ENCODE measurements at places on chromosomes 6 and 20.

- no peak for DNase-seq
Observed at GRCh38 chr6:167524261-167525111, 199.6 kb downstream of the TTLL2 start.

- no peak for DNase-seq
Observed at GRCh38 chr6:143872201-143872600, 7.9 kb downstream of the ZC2HC1B start.

GRCh38 chr6:42369568-42369967, 82.2 kb downstream of the TRERF1 start:
- no peak for DNase-seq

GRCh38 chr20:62978561-62978943, 26.0 kb downstream of the SLC17A9 start:
- DNase-seq = no peak

DNA sequence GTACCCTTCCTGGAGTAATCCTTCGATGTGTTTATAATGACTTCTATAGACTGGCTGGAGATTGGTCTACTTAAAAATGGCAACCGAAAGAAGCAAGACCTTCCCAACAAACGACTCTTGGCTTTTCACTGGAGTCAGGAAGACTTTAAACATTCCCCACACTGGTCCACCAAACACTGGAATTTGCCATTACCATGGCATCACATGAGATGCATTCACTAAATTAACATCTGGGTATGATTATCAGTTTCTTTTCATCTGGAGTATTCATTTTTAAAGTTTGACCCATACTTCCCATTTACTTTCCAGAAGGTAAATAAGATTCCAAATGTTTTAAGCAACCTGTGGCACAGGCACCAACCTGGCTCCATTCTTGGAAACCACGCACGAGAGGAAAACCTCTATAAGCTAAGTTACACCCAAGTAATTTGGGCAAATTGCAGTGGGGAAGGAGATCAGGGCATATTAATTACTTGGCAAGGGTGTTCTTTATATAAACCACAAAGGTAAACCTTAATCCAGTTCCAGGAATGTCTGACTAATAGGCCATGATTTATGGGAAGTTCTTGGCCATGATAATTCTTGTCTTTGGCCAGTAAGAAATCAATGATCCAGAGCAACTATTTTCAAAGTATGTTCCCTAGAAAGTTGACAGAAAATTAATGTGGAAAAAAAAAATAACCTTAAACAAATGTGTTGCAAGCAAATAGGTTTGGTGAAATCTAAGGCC, 190.0 kb upstream of the COL21A1 start:
- DNase-seq = no peak

DNA sequence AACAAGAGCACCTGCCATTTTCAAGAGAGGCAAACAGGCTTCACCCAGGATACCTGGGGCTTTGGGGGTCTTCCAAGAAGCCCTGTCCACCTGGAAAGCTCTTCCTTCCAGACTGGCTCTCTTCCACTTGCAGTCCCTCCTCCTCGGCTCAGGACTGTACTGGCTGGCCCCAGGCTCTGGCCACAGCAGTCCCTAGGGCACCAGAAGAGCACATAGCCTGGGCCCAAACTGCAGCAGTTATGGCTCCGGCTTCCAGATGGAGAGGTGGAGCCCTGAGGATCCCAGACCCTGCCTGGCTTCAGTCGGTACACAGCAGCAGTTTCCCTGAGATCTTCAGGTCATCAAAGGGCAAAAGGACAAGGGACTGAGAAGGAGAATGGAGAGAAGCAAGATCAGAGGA, 1.6 kb upstream of the SLC35B2 start:
- DNase-seq = no peak

GRCh38 chr6:37607944-37608343, 89.7 kb downstream of the MDGA1 start:
- DNase-seq = no peak

DNA sequence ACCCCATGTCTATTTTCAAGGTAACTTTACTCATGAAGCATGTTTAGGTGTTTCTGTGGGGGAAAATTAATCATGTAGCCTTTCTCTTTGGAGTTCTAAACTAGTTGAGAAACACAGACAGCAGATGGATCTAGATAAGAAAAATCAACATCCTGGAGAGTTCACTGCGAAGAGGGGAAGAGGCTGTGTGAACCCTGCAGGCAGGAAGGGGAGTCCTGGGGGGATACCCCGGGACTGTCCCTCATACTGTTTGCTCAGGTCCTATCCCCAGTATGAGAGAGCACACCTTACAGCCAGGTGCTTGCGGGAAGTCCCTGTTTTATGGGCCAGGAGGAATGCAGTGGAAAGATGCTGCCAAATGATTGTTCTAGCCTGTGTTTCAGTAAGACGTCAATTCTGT, 32.7 kb downstream of the CHMP4B start:
- DNase-seq = no peak

DNA sequence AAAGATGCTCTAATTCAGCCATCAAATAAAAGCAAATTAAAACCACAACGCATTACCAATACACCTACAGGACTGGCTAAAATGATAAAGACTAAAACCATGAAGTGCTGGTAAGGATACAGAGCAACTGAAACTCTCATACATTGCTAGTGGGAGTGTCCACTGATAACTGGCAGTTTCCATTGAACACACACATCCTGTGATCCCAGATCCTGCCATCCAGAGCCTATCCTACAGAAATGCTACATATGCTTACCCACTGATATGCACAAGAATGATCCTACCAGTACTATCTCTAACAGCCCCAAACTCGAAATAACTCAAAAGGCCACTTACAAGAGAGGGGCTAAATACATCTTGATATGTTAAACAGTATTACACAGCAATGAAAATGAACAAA, 81.0 kb downstream of the FYN start:
- no peak for DNase-seq

DNA sequence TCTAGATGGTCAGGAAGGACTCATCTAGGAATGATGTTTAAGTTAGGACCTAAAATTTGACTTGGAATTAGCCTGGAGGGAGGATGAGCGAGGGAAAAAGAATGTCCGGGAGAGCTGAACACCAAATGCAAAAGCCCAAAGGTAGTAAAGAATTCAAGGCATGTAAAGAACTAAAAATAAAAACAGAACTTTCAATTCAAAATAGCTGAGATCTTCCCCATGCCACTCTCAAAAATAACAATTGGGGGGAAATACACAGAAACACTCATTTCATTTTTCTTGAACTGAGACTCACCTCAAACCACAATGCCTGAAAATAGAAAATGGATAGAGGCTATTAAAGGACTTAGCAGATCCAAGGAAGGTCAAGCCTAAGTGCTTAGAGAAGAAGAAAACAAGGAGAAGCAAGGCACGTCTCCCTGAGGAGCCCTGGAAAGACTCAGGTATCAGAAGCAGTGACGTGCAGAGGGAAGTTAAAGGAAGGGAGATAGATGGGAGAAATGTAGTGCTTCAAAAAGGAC, 10.4 kb downstream of the PXT1 start:
- DNase-seq = no peak

DNA sequence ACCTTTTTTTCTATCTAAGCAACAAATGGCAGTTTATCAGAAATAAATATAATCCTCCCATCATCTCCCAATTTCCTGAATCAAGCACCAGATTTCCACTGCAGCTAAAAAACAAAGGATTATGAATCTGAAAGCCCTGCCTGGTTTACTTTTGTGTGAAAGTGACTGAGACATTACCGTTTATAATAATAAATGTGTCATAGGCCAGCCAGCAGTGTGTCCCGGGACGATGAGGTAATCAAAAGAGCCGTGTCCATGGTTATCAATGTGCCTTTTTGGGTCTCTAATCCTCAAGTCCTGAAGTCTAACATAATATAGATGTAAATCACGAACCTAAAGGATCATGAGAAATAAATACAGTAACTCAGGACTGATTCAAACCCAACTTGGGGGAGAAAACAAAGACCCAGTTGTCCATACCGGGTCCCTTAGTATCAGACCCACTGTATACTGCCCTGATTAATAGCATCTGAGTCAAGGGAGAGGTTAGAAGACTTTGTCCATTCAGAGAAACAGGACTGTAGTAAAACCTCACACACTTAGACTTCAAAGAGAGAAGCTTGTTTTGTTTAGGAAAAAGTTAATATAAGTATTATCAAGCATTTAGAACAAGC, 149.1 kb downstream of the SASH1 start:
- DNase-seq = no peak

GRCh38 chr6:51711876-51712275, 375.5 kb downstream of the PKHD1 start:
- DNase-seq = no peak

DNA sequence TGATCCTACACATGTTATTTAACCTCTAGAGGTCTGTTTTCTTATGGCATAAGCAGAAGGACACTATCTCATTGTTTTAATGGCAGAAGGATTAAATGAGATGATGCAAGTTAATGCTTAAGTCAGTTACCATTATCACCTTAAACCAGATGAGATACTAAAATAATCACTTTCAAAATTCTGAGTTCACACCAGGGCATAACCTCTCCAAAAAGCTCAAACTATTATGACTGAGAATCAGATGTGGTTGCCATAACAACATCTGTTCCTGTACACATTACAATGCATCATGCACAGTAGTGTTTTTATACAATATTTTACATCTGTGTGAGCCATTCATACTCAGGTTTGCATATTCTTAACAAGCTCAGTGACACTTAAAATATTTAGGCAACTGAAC, 10.2 kb downstream of the ADNP start:
- DNase-seq = no peak

GRCh38 chr6:10269814-10270472, 144.9 kb downstream of the TFAP2A start:
- DNase-seq = no peak

GRCh38 chr6:81722506-81723223, 29.8 kb downstream of the TENT5A start:
- DNase-seq = no peak

GRCh38 chr6:24720131-24720603, 1.2 kb upstream of the C6orf62 start:
- peak; percentile 75 for DNase-seq

DNA sequence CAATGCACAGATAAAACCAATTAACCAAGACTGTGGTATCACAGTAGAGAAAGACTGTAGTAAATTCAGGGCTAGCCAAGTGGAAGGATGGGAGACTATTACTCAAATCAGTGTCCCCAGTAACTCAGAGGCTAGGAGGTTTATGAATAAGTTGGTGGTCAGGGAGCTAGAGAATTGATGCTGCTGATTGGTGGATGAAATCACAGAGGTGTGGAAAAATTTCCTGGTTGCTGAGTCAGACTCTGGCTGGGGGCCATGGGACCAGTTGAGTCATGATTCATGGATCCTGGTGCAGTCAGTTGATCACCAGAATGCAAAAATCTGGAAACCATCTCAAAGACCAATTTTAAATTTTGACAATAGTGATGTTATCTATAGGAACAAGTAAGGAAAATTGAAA, 555.9 kb downstream of the C6orf118 start:
- DNase-seq = no peak

GRCh38 chr20:33263784-33264183, 19.2 kb upstream of the BPIFB1 start:
- DNase-seq = no peak

- no peak for DNase-seq
Observed at GRCh38 chr6:112743323-112743722, 396.2 kb downstream of the RFPL4B start.

DNA sequence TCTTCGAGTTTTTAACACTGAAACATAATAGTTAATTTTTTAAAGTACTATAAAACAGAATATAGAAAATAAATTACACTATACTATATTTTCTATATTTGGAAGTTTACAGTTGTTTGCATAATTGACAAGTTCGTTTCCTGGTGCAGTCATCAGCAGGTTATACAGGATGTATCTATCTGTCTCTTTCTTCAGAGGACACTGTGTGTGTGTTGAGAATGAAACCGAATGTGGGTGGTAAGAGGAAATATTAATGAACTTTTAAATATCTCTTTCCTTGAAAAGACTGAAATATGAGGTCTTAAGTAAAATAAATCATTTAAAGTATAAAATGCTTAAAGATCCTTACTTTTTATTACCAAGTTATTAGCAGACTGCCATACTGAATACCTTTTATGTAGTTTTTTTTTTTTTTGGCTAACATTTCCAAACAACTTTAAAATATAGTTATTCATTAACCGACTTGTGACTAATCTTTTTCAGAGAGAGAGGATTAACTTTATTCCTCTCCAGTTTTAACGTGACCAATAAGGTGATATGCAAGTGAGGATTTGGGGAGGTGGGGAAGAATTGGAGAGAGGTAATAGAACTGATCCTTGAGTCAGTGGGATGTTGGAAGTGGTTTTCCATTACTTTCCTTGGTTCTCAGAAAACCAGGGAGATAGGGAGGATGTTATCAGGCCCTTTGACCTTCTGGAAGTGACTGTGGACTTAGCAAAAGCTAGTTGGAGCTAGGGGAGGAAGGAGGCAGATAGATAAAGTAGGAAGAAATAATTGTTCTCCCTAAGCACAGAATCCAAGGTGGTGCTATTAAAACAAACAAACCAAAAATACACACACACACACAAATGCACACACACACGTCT, 380.0 kb upstream of the FLRT3 start:
- no peak for DNase-seq

- DNase-seq = no peak
Observed at GRCh38 chr20:1657556-1658334, at the start of gene SIRPG. Gene SIRPG, minus strand, starts transcription at chr20:1657779. Its CDS starts 65 bp downstream, at chr20:1657714.

DNA sequence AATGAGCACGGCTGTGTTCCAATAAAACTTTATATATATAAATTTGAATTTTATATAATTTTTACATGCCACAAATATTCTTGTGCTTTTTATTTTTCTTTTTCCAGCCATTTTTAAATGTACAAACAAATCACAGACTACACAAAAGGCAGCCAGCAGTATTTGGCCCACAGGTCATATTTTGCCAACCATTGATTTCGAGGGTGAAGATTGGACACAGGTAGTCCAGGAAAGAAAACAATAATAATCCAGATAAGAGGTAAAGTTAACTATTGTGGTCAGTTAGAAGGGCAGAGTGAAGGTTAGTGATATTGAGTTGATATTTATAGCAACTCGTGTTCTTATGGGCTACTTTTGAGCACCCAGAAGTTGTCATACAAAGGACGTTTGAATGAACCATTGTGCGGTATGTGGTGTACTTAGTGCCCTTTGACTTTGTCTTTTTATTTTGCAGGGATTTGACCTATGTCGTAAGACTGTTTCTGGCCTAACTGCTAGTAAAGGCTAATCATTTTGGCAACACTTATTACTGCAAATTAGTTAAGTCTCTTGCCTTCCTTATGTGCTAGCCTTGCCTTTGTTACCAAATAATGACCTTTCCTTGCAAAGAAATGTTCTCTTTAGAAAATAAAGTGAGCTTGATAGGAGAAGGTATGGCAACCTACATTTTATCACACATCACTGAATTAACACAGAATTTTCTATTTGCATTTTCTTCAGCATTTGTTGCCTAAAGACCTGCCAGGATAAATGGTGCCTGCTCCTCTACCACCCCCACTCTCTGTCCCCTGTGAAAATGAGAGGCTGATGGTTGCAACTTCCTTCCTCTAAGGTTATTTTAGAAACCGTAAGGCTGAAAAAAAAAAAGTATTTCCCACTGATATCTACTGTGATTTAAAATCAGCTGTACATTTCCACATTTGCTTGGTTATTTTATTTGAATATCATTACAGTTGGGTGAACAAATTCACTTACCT, 493.9 kb upstream of the SOX4 start:
- DNase-seq = no peak
